Esophagus muscularis mucosa (tissue), 4 donors: ENCODE measurements at places on chromosomes 7 and 10. TPM values are rescaled to one million over a fixed set of nuclear protein-coding genes. Genes with fewer than 3 reads are reported as not detected.

DNA sequence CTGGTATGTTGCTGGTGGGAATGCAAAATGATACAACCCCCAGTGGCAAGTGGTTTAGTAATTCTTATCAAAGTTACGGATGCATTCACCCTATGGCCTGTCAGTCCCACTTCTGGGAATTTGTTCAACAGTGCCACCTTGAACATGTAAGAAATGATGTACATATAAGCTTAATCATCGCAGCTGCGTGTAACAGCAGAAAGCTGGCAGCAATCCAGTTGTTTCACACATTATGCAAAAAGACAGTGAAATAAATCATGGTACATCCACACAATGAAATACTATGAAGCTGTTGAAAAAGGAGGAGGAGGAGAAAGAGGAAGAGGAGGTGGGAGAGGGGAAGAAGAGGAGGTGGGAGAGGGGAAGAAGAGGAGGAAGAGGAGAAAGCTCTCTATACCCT lies 76.2 kb upstream of the MYL10 start:
- H3K27ac ChIP-seq = no peak overlapping the region
- H3K4me3 ChIP-seq = no peak overlapping the region
- H3K27me3 ChIP-seq = no peaks in the 10 kb centered on the region
- no peaks in the 10 kb centered on the region for H3K4me1 ChIP-seq
- no peaks in the 10 kb centered on the region for H3K36me3 ChIP-seq
- no peak for DNase-seq

DNA sequence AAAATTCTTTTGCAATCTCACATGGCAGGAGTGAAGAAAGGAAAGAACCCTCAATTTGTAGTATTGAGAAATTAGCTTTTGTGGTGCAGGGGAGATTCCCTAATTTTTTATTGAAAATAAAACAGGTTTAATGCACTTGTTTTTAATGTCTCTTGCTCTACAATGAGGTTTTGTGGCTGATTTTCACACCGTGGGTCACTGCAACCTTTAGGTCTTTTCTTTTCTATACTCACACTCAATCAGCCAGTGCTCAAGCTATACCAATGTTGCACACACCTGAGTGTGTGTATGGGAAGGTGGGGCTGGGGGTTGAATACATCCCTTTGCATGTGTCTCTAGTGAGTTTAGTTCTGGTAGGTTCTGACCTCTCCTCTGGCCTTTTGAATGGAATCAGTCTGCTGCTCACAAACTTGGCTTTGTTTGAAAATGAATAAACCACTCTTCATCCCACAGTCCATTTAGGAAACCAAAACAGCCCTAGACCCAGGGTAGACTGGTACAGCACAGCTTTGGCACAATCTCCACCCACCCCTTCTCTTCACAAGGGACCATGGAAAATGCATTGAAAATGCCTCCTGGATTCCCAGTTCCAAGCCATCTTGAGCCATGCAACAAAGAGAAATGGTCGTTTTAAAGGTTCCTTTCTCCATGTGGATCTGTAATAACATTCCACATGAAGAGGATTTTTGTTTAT lies 411.5 kb downstream of the SFMBT2 start:
- no peaks in the 10 kb centered on the region for H3K27me3 ChIP-seq
- no peak overlapping the region for H3K4me3 ChIP-seq
- H3K4me1 ChIP-seq = no peaks in the 10 kb centered on the region
- no peak for DNase-seq
- H3K36me3 ChIP-seq = no peaks in the 10 kb centered on the region

ATP6V1F gene
- 104 TPM for total RNA-seq

DNA sequence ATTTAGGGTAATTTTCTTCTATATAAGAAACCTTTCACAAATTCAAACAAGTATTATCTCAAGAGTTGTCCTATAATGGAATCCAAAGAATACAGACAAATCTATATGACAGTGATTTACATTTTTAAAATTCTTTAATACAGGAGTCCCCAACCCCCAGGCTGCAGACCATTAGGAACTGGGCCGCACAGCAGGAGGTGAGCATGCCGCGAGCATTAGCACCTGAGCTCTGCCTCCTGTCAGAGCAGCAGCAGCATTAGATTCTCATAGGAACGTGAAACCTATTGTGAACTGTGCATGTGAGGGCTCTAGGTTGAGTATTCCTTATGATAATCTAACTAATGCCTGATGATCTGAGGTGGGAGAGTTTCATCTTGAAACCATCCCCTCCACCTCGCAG lies 37.7 kb downstream of the SNX13 start:
- H3K36me3 ChIP-seq = no peaks in the 10 kb centered on the region
- H3K27me3 ChIP-seq = no peaks in the 10 kb centered on the region
- H3K27ac ChIP-seq = no peak overlapping the region
- H3K4me3 ChIP-seq = no peak overlapping the region

GRCh38 chr7:28726555-28726954 lies 231.6 kb downstream of the TRIL start:
- no peak overlapping the region for H3K4me3 ChIP-seq
- DNase-seq = no peak
- no peaks in the 10 kb centered on the region for H3K27me3 ChIP-seq
- H3K36me3 ChIP-seq = no peaks in the 10 kb centered on the region
- H3K27ac ChIP-seq = no peak overlapping the region
- peaks cover 47% of the 10 kb centered on the region for H3K4me1 ChIP-seq

CRYGN gene
- 1.3 TPM for total RNA-seq

DNA sequence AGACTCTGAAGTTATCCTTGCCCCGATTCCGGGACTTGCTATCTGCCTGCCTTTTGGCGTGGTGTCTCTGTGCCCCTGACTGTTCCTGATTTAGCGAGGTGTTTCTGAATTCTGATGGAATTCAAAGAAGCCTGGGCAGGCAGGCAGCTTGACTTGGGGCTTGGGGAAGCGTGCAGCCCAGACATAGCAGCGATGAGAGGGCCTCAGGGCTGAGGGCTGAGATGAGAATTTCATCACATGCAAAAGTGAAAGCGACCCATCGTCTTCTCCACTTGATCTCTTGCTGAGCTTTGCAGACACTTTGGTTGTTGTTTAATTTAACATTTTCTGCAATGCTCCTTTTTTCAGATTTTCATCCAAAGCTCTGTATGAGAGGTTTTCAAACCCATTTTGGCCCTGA lies 57.8 kb downstream of the TCF7L2 start:
- no peak for DNase-seq
- no peaks in the 10 kb centered on the region for H3K36me3 ChIP-seq

GRCh38 chr10:12589791-12590190 lies 240.4 kb downstream of the CAMK1D start:
- H3K36me3 ChIP-seq = no peaks in the 10 kb centered on the region
- DNase-seq = no peak
- H3K27ac ChIP-seq = no peak overlapping the region
- peaks cover 50% of the 10 kb centered on the region for H3K4me1 ChIP-seq

GRCh38 chr7:139032473-139032872 lies 3.4 kb downstream of the ZC3HAV1L start:
- H3K27me3 ChIP-seq = no peaks in the 10 kb centered on the region
- no peak for DNase-seq
- H3K4me1 ChIP-seq = peaks cover 29% of the 10 kb centered on the region
- H3K4me3 ChIP-seq = no peak overlapping the region

GRCh38 chr10:3787016-3787400 lies 2.0 kb upstream of the KLF6 start:
- H3K36me3 ChIP-seq = peaks cover 13% of the 10 kb centered on the region
- no peak overlapping the region for H3K4me3 ChIP-seq
- H3K4me1 ChIP-seq = peaks cover 7% of the 10 kb centered on the region
- H3K27ac ChIP-seq = peak overlapping the region; percentile 100
- H3K27me3 ChIP-seq = no peaks in the 10 kb centered on the region

GRCh38 chr10:101217044-101217425 lies 12.2 kb downstream of the LBX1 start:
- H3K27ac ChIP-seq = no peak overlapping the region
- H3K27me3 ChIP-seq = peaks cover 97% of the 10 kb centered on the region
- H3K4me1 ChIP-seq = peaks cover 51% of the 10 kb centered on the region

SAP25 gene
- 0.83 TPM for total RNA-seq

DNA sequence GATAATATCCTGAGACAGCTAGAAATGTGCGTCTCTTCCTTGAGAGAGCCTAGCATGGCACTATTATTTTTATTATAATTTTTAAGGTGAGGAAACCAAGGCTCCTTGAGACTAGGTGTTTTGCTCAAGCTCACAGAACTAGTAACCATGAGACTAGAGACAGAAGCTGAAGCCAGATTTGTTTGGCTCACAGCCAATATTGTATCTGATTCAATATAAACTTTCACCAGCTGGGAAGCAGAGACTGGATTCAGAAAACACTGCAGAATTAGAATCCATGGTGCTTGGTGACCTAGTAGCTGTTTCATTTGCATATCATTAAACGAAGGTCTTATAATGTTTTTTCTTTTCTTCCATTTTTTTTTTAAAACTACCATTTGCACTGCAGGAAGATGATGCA lies 64.4 kb downstream of the DNAJB9 start:
- peaks cover 17% of the 10 kb centered on the region for H3K4me1 ChIP-seq
- H3K27ac ChIP-seq = no peak overlapping the region
- no peaks in the 10 kb centered on the region for H3K36me3 ChIP-seq
- DNase-seq = no peak

GRCh38 chr7:139656387-139656786 lies 121.4 kb downstream of the HIPK2 start:
- H3K4me1 ChIP-seq = peaks cover 65% of the 10 kb centered on the region
- no peaks in the 10 kb centered on the region for H3K27me3 ChIP-seq
- no peak for DNase-seq

DNA sequence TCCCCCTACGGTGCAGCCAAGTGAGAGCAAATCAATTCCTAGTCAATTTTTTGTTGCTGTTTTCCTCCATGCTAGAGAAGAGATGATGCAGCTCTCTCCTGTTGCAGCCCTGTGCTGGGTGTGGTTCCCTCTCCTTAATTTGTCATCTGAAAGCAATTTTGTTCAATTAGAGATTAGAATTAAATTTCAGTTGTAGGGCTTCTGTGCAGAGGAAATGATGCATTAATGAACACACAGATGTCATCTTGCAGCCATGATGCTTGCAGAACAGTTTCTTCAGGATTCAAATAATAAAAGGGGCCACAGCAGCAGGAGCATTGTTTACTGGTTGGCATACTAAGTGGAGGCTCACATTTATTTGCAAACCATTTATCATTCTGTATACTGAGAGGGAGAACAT lies 266.0 kb downstream of the AUTS2 start:
- no peak for DNase-seq
- no peak overlapping the region for H3K27ac ChIP-seq
- no peaks in the 10 kb centered on the region for H3K27me3 ChIP-seq
- no peaks in the 10 kb centered on the region for H3K36me3 ChIP-seq
- no peak overlapping the region for H3K4me3 ChIP-seq

DNA sequence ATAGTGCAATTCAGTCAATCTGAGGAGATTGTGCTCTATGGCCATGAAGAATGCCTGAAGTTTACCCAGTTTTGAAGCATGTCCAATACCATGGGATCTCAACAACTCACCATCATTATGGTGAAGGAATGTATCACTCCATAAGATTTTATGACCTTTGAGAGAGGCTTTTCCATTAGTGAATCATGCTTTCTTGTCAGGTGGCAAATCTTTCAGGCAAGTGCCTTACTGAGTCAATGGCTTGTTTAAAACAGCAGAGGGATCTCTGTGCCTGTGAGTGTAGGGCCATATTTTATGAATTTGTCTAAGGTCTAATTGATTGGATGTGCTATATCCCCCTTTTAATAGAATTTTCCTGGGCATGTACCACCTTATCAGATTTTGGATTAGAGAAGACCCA lies 131.5 kb downstream of the CCDC7 start:
- no peak for DNase-seq
- no peaks in the 10 kb centered on the region for H3K27me3 ChIP-seq
- no peak overlapping the region for H3K27ac ChIP-seq

DNA sequence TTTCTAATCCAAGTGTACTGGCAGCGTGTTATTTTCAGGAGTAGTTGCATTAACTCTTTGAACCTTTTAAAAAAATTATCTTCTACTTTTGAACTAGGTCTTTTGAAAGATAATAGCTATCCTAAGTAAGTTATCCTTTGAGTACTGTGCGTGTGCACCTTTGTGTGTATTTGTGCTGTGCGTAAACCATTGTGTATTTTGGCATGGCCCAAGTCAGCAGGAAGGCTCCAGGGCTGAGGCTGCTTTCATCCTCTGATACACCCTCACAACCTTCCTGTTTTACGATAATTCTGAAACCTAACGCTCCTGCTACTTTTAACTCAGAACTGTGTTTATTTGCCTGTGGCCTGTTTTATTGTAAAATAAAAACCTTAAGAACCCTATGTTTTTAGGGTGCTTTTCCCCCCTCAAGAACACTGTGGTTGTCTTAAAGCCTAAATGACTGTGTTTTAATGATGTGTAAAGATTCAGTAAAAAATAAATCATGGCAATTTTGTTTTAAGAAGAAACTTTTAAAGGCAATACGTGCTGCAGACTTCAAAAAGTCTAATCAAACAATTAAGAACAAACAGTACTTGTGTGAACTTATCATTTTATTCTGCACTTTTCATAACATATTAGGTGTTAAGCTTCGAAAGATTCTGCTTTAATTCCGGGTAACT lies 57.5 kb downstream of the HDAC9 start:
- H3K4me3 ChIP-seq = no peak overlapping the region
- H3K27ac ChIP-seq = no peak overlapping the region
- no peak for DNase-seq
- peaks cover 17% of the 10 kb centered on the region for H3K4me1 ChIP-seq
- no peaks in the 10 kb centered on the region for H3K27me3 ChIP-seq

GRCh38 chr7:2116989-2117591 lies 115.7 kb downstream of the MAD1L1 start:
- H3K36me3 ChIP-seq = no peaks in the 10 kb centered on the region
- no peaks in the 10 kb centered on the region for H3K27me3 ChIP-seq
- DNase-seq = no peak
- H3K4me3 ChIP-seq = no peak overlapping the region
- H3K4me1 ChIP-seq = peaks cover 49% of the 10 kb centered on the region

DNA sequence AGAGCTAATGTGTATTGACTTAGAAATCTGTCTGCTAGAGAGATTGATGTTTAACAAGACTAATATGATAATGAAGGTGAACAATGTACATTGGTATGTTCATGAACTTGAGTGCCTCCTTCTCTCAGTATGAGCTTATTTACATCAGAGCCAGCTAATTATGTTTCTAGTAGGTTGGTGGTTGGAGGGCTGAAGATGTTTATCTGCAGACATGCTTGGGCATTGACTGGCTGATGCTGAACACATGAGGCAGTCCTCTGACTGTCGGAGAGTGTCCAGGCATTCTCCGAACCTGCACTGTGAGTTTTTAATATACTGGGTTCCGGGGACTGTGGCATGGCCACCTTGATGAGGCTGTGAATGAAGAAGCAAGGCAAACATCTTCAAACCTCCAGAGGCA lies 47.5 kb downstream of the BMPER start:
- H3K4me3 ChIP-seq = no peak overlapping the region
- H3K27me3 ChIP-seq = no peaks in the 10 kb centered on the region
- no peak overlapping the region for H3K27ac ChIP-seq
- DNase-seq = peak; percentile 82

DNA sequence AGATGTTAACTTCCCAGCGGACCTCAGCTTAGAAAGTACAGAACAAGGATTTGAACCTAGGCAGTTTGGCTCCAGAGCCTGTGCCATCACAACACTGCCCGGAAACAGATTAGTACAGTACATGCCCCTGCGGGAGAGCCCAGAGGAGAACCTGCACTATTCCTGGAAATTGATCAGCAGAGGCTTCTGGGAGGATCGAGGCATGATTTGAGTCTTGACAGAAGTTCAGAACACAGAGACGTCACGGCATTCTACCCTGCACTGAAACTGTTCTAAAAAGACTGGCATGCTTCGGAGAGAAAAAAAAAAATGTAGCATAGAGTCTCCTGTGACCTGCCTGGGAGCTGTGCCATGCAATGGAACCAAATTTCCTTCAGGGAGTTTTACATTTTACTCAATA lies 9.2 kb upstream of the IL6 start:
- no peak for DNase-seq
- peak overlapping the region; percentile 58 for H3K27ac ChIP-seq
- H3K4me3 ChIP-seq = no peak overlapping the region
- peaks cover 46% of the 10 kb centered on the region for H3K4me1 ChIP-seq
- no peaks in the 10 kb centered on the region for H3K36me3 ChIP-seq
